ENCODE measurements at places on chromosomes 7 and 10.

DNA sequence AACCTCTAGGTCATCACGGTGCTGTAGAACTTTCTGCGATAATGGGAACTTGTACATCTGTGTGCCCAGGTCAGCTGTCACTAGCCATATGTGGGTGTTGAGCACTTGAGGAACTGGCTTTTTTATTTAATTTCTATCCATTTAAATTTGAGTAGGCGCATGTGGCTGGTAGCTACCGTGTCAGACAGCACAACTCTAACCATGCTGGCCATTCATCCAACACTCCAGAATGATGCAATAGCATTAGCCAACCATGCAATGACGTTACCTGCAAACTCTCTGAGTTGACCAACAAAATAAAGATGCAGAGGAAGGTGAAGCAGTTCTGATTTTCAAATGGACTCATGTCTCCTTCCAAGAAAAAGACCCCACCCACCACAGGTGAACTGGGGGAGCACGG lies 24.4 kb upstream of the CHST15 start:
- no peak for DNase-seq

GRCh38 chr10:9081253-9081652 lies 1026.8 kb downstream of the GATA3 start:
- DNase-seq: no peak

DNA sequence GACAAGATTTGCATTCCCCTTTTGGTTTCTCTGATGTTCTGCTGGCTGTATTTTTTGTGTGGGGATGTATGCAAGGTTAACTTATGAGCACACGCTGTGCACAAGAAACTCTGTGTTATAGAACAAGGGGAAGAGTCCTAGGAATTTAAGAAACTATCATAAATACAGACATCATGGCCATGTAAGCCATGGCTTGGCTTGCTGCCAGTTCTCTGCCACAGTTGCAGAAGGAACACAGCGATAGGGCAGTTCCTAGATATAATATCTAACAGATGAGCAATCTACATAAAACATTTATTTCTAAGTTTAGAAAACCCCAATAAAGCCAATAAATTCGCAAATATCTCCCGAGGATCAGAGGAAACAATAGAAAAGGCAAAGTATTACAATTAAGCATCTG lies 153.3 kb downstream of the LRRTM3 start:
- DNase-seq: no peak

DNA sequence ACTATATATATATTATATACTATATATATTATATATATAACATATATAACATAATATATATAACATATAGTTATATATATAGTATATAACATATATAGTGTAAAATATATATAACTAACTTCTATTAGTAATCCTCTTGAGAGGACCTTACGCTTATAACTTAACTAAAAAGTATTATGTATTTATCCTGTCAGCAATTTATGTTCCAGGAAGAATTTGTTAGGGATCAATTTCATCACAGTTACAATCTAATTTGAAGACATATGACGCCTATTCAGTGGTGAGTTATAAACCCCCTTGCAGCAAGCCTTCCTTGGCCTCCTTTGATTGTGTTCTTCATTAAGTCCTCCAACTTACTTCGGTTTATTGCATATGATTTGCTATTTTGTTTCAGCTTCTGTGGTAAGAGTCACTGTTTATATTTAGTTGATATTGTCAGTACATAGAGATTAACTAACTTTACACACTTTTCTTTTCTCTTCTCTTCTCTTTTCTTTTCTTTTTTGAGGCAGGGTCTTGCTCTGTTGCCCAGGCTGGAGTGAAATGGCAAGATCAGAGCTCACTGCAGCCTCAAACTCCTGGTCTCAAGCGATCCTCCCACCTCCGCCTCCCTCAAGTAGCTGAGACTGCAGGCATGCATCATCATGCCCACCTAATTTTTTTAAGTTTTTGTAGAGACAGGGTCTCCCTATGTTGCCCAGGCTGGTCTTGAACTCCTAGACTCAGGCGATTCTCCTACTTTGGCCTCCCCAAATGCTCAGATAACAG lies 59.7 kb downstream of the ANKRD61 start:
- no peak for DNase-seq

DNA sequence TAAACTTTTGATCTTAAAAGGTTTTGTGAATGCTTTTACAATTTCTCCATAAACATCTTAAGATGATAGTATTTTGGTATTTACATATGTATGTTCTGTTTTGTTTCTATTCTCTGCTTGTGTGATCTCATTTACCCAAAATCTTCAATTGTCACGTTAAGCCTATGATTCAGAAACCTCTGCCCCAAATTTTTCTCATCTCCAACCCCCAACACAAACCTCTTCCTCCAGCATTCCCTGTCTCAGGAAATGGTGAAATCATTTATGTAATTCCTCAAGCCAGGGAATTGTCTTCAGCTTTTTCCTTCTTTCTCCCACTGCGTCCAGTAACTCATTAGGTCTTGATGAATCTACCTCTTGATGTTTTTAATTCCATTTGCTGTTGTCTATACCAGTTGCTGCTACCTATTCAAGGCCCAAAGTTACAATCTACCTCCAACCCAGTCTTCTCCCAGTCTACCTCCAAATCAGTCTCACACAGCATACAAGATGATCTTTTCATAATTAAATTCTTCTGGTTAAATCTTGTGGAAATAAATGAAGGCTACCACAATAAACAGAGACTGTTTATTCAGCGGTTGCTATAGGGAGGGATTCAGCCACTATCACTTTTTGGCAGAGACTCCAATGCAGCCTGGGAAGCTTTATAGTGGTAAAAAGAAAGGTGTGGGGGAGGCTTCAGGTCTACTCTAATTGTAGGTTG lies 5.8 kb downstream of the CFAP69 start:
- DNase-seq: no peak

DNA sequence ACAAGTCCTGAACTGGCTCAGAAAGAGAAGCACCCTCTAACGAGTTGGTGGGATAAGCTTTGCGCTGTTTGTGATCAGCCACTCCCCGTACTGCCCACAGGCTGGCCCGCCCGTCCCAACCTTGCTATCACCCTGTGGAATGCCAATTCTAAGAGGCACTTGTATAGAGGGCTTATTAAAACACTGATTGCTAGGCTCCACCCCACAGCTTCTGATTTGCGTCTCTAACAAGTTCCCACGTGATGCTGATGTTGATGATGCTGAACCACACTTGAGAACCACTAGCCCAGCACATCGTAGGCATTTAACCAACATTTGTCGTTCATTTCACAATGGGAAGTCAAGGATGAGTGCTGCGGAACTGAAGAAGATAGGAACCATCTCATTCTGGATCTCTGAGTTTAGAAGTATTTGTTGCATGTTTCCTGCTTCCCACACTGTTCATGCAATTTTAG lies 12.7 kb upstream of the GSAP start:
- DNase-seq: no peak

GRCh38 chr7:48497521-48497920 lies 326.3 kb downstream of the ABCA13 start:
- no peak for DNase-seq

GRCh38 chr10:49174261-49174925 lies 13.8 kb downstream of the TMEM273 start:
- no peak for DNase-seq

GRCh38 chr7:7732621-7733281 lies 14.3 kb upstream of the RPA3 start:
- no peak for DNase-seq

DNA sequence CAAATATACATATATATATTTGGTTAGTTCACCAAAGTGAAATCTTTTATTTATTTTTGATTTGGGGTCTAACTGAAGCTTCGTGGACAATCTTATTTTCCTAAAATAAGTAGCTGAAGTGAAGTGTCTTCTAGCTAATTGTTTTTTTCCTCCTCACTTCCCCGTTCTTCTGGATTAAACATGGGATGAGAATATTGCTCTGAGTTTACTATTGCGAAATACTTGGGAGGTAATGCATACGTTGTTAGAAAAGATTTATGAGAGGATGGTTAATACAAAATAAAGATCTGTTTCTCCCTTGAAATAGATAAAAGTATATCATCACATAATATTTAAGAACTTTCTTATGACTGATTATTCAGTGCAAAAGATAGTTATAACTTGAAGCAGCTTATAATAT lies 228.3 kb upstream of the TPK1 start:
- no peak for DNase-seq
